ENCODE measurements at places on chromosomes 2 and 18.

DNA sequence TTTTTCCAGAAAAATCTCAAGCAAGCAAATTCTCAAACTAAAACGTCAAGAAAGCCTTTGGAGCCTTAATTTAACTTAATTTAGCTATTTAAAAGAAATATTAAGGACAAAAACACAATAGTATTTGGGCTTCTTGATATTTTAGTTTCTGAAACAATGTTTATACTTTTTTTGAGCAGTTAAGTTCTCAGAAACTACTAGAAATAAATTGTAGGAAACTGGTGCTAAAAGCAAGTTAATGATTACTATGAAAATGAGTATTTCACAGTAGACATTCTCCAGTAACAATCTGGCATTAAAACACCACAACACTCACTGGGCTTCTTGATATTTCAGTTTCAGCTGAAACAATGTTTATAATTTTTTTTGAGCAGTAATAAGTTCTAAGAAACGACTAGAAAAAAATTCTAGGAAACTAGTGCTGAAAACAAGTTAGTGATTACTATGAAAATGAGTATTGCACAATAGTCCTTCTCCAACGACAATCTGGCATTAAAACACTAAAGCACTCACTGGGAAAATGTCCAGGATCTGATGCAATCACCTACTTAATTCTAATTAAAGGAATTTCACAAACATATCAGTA lies 45.1 kb downstream of the TRAK2 start:
- ATAC-seq, result peak; percentile 67

DNA sequence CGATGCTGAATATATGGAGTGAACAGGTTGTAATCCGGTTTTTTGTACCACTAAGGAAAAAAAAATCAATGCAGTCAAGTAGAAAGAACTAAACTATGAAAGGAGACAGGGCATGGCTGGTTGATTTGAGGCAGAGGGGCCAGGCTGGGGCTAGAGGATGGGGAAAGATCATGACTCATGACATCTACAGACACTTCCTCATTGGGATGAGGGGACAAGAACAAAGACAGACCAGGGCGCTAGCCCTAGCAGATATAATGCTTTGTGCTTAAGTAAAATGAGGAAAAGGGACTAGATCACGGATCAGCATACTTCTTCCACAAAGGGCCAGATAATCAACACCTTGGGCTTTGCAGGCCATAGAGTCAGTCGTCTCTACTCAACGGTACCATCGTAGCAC lies 55.8 kb downstream of the ST6GAL2 start:
- no peak for ATAC-seq

DNA sequence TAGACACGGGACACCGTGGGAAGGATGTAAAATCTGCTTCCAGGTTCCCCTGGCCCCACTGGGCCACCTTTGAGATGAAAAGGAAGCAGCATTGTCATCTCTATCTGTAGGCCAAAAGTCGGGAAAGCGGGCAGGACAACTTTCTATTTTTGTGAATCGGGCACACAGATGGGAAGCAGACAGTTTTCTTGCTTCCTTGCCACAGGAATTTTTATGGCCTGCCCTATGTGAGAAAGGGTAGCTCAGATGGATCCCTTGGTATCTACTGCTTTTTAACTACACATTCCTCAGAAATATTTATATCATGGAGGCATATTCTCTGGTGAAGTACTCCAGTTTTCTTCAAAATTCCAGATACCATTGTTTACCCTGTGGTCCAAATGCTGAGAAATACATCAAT lies 735.5 kb downstream of the CBLN2 start:
- ATAC-seq, result no peak

GRCh38 chr2:181397331-181397730 lies 59.9 kb upstream of the ITGA4 start:
- no peak for ATAC-seq

DNA sequence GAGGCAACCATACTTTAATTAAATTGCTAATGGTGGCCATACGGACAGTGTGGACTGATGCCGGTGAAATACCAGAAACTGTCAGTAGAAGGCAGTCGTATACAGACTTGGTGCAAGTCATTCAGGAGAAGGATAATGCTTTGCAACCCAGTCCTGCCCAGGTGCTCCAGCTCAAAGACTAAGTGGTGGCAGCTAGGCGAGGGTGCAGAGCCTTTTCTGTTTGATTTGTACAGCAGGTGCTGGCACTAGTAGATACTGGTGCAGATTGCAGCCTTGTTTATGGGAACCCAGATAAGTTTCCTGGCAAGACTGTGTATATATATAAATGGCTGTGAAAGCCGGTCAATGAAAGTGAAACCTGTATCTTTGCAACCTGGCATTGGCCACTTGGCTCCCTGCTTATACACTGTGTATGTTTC lies 208.3 kb upstream of the SYT4 start:
- no peak for ATAC-seq

DNA sequence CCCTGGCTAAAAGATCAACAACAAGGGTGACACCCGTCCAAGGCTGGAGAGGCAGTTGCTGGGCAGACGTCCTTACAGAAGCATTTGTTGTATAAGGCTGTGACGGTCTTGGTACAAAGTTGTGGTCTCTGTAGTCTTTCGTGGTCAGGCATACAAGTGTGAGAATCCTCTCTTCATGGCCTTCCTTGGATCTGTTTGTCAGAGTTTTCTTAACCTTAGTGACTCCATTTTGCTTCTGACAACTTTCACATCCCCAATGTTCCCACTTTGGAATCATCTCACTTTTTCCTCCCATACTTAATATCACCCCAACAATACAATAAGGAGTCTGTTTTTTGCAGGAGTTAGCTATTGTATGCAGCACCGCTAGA lies 72.7 kb upstream of the ZCCHC2 start:
- no peak for ATAC-seq

DNA sequence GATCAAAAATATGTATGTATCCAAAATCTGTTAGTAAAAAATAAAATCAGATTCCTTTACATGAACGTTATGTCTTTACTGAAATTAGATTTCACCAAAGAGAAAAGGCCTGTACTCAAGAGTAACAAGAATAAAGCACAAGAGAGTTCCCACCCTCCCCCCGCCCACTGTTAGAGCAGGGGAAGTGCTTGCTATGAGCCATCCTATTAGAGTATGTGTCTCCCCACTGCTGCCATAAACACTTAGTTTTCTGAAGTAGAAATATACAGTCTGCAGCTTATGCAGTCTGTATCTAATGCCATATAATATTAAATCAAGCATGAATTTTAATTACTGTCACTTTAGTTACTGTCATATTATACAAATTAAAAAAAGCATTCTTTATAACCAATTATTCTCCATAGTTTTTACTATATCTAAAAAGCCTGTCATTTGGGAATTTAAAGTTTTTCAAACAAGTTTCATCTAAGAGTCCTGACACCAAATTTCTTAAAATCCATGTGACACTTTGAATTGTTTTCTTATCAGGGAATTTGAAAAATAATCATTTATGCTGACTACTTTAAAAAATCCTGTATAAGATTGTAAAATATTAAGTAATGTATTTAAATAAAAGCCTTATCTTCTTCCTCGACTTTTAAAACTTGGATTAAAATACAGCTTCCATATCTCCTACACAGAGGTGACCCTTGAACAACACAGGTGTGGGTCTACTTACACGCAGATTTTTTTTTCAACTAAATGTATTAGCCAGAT lies 51.8 kb upstream of the GPR75 start:
- ATAC-seq, result no peak

DNA sequence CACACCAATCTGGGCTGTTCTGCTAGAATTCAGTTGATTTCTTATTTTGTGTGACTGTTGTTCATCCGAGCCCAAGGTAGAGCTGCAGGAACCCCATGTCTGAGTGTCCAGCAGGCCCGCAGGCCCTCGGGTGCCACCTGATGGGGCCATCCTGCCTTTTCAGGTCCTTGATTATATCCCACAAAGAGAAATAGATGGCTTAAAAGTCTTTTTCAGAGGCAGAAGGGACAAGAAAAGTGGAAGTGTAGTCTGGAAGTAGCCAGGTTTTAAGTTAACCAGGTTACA lies 52.2 kb downstream of the AGAP1 start:
- ATAC-seq, result no peak

- ATAC-seq, result no peak
Observed at GRCh38 chr2:3628241-3628679, 29.7 kb upstream of the ALLC start.

GRCh38 chr2:194319222-194319992 lies 1337.6 kb upstream of the SLC39A10 start:
- ATAC-seq, result no peak

- ATAC-seq, result peak; percentile 45
Observed at GRCh38 chr2:134582547-134582899, 136.3 kb downstream of the TMEM163 start.

DNA sequence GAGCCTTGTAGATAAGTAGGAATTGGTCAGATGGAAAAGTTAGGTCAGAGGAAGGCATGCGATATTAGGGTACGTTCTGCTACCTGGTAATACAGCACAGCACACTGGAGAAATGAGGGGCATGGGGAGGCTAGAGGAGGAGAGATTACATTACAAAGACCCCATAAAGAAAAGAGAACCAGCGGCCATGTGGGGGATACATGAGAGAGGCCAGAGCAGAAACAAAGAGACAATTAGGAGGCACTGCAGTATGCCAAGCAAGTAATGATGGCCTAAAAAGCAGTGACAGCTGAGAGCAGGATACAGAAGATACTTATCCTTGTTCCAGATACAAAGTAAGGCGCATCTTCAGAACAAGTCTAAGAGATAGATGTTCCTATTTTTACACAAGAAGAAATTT lies 40.0 kb downstream of the TXNL1 start:
- no peak for ATAC-seq

GRCh38 chr2:54726940-54727339 lies 3.5 kb downstream of the EML6 start:
- ATAC-seq, result no peak

DNA sequence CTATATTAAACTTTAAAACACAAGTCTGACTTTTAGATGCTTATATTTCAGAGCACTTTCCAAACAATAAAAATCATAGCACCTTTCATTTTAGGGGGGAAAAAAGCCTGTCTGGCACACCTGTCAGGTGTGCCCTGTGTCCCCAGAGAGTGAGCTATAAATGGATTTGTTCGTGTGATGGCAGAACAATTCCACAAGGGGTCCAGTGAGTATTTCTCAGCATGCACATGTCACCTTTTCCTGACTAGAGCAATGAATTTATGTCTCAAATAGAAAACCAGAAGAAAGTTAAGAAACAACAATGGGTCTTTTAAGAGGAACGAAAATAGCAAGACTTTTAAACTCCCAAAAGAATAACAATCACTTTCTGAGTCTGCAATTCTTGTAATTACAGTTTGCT lies 55.9 kb downstream of the ACVR1C start:
- no peak for ATAC-seq

DNA sequence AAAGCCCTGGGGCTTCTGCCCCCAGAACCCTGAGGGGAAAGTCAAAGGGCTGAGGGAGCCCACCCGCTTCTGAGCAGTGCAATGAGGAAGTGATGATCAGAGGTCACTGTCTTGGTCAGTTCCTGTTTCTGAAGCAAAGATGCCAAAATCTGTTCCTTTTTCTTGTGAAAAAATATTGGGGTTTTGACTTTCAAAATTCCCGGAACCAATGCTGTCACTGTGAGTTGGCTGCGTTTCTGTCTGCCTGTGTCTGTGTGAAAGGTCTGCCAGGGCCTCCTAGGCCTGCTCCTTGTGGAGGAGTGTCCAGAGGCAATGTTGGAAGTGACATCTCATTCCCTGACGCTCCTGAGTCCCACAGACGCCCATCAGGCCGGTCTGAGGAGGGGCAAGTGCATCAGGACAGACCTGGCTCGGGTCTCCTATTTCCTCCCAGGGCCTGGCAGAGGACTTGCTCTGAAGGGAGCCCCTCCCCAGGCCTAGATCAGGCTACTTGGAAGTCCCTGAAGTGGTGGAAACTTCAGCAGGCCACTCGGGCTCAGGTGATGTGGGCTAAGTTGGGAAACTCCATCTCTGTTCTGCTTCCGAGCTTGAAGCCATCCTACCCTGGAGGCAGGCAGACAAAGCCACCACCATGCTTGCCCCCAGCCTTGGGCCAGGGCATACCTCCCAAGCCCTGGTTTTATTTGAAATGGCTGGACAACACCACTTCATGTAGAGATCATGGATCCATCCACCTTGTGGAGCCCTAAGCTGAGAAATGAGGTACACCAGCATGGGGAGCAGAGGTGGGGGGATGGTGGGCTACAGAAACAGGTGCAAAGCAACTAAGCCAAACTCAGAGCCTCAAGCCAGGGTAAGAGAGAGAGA lies 51.0 kb downstream of the PKDCC start:
- no peak for ATAC-seq

DNA sequence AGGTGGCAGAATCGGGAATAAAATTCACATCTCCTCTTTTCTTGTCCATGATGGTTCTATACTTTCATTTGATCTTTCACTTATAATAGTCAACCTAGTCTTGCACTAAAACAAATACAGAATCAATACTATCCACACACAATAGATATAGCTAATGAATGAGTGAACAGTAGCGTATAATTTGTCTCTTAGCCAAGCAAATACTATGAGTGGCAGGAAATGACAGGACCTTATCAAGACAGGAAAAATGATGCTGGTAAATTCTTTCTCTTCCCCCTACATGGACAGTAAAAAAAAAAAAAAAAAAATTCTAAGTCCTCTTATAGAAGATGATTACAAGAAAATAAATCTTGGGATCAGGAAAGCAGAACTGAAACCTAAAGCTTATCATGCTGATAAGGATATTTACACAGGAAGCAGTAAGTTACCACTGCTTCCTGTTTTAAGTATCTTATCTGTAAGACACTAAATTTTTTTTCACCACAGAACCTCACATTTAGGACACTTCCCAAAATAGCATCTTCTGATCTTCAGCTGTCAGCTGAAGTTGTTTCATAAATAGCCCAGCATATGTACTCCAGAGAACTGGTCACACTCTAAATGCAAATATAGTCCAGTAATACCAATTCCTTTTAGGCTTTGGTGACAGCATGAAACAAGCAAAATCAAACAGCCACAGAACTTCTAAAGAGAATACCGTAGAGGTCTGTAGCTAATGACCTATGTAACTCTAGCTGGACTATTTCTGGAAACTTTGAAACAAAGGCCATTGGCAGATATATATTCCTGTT lies 27.0 kb downstream of the IRS1 start:
- peak; percentile 75 for ATAC-seq

GRCh38 chr2:230644356-230644935 lies 68.2 kb upstream of the CAB39 start:
- ATAC-seq, result peak; percentile 16

DNA sequence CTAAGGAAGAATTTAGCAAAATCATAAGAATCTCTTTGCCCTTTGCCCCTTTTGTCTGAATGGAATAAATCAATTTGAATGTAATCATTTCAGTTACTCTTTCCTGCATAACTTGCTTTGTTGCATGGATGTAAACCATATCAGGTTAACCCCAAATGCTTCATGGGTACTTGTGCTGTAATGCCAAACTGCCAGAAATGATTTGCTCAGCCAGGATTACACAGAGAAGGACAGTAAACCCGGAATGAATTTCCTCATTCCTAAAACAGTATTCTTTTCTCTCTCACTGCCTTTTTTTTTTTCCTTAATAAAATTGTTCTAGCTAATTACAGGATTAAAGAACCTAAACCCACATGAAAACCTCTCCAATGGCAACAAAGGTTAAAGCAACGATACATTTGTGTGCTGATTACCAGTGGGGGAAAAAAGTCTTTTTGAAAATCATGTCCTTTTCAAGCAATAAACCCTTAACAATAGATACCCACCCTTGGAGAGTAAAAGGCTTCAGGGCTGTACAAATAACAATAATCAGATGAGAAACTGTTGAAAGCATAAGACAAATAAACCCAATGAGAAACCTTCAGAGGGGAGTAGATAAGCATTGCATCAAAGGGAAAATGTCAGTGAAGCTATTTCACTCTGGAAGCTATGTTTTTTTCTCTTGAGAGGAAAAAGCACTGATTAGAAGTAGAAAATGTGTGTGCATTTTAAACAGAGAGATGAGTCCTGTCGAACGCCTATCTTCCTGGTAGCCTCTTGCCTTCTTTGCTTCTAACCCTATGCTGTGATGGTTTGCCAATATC lies 275.3 kb downstream of the CDH2 start:
- ATAC-seq, result no peak
